Smooth muscle cell of bladder (primary cell): ENCODE measurements at places on chromosomes 12 and 14. TPM values are rescaled to one million over a fixed set of nuclear protein-coding genes. Genes with fewer than 3 reads are reported as not detected.

CELA1 gene
- total RNA-seq = not detected in 2 replicates

LYSET gene
- total RNA-seq = 5.4 and 7.5 TPM in 2 replicates

ASPG gene
- not detected in 2 replicates for total RNA-seq

MIPOL1 gene
- 8.0 and 10.4 TPM in 2 replicates for total RNA-seq

GRIP1 gene
- under 0.01 and 0.65 TPM in 2 replicates for total RNA-seq

TSPAN11 gene
- 0.18 and 1.1 TPM in 2 replicates for total RNA-seq

SLCO1A2 gene
- 0.14 TPM in 1 of 2 replicates, not detected in the other for total RNA-seq

BDKRB2 gene
- total RNA-seq = 38.6 and 68.3 TPM in 2 replicates

SIX6 gene
- total RNA-seq = not detected in 2 replicates

TMEM229B gene
- 0.57 and 1.0 TPM in 2 replicates for total RNA-seq

TPPP2 gene
- not detected in 2 replicates for total RNA-seq

KRR1 gene
- 23.2 and 31.5 TPM in 2 replicates for total RNA-seq

LTBR gene
- total RNA-seq = 52.3 and 71.6 TPM in 2 replicates

MMP14 gene
- 348 and 486 TPM in 2 replicates for total RNA-seq

MYG1 gene
- total RNA-seq = 54.5 and 64.1 TPM in 2 replicates

HHIPL1 gene
- 4.4 and 7.9 TPM in 2 replicates for total RNA-seq

HOXC12 gene
- not detected in 2 replicates for total RNA-seq

LAG3 gene
- total RNA-seq = 0.14 and 0.18 TPM in 2 replicates

RECQL gene
- 46.8 and 51.5 TPM in 2 replicates for total RNA-seq

CCDC196 gene
- total RNA-seq = not detected in 2 replicates

KRT72 gene
- not detected in 2 replicates for total RNA-seq

DPPA3 gene
- total RNA-seq = not detected in 2 replicates

EID3 gene
- 7.1 and 12.3 TPM in 2 replicates for total RNA-seq

WNT1 gene
- not detected in 2 replicates for total RNA-seq

NR2C1 gene
- 20.3 and 21.4 TPM in 2 replicates for total RNA-seq

VRTN gene
- not detected in 2 replicates for total RNA-seq

CGRRF1 gene
- total RNA-seq = 10.4 and 11.5 TPM in 2 replicates

FAM90A1 gene
- total RNA-seq = under 0.01 and 0.09 TPM in 2 replicates

CIROP gene
- under 0.01 and 0.18 TPM in 2 replicates for total RNA-seq

COCH gene
- total RNA-seq = 0.14 and 0.18 TPM in 2 replicates

PAPLN gene
- 1.8 and 2.4 TPM in 2 replicates for total RNA-seq

PTCSC3 gene
- total RNA-seq = not detected in 2 replicates

CLEC6A gene
- not detected in 2 replicates for total RNA-seq

TEX52 gene
- total RNA-seq = not detected in 2 replicates

WDR89 gene
- 8.8 and 11.6 TPM in 2 replicates for total RNA-seq

GALC gene
- 24.7 and 26.4 TPM in 2 replicates for total RNA-seq

STAB2 gene
- total RNA-seq = not detected in 2 replicates

KRT74 gene
- total RNA-seq = not detected in 2 replicates

C12orf76 gene
- 9.8 and 13.2 TPM in 2 replicates for total RNA-seq

GLT8D2 gene
- 56.2 and 75.8 TPM in 2 replicates for total RNA-seq

HEATR5A gene
- total RNA-seq = 75.1 and 75.9 TPM in 2 replicates

XPOT gene
- 121 and 127 TPM in 2 replicates for total RNA-seq

NPFF gene
- not detected in 2 replicates for total RNA-seq

TAS2R46 gene
- 1.3 and 1.8 TPM in 2 replicates for total RNA-seq

TPH2 gene
- not detected in 2 replicates for total RNA-seq

DBX2 gene
- not detected in 2 replicates for total RNA-seq

ANKRD33 gene
- 0.09 TPM in 1 of 2 replicates, not detected in the other for total RNA-seq

TESPA1 gene
- total RNA-seq = not detected in 2 replicates

SLC10A1 gene
- not detected in 2 replicates for total RNA-seq

SLC25A47 gene
- not detected in 2 replicates for total RNA-seq

KRT6C gene
- total RNA-seq = not detected in 2 replicates

LRP1-AS gene
- not detected in 2 replicates for total RNA-seq

FOXN4 gene
- total RNA-seq = not detected in 2 replicates

DLGAP5 gene
- total RNA-seq = 3.6 and 4.0 TPM in 2 replicates
